ENCODE measurements at places on chromosomes 1 and 21.

GRCh38 chr1:204506969-204507316 lies 9.3 kb upstream of the MDM4 start:
- peak overlapping the region; percentile 88 for H3K4me3 ChIP-seq
- peaks cover 25% of the 10 kb centered on the region for H3K4me1 ChIP-seq
- peak; percentile 94 for DNase-seq
- no peaks in the 10 kb centered on the region for H3K36me3 ChIP-seq
- H3K27ac ChIP-seq: peak overlapping the region; percentile 98

- no peak overlapping the region for H3K27ac ChIP-seq
- no peaks in the 10 kb centered on the region for H3K4me1 ChIP-seq
- no peak for DNase-seq
- no peaks in the 10 kb centered on the region for H3K36me3 ChIP-seq
Measured at GRCh38 chr1:203934651-203935050, 73.3 kb downstream of the SNRPE start.

GRCh38 chr1:36484099-36484498 lies 1.4 kb upstream of the CSF3R start:
- no peaks in the 10 kb centered on the region for H3K4me1 ChIP-seq
- no peak overlapping the region for H3K27ac ChIP-seq
- no peak for DNase-seq

- H3K36me3 ChIP-seq: no peaks in the 10 kb centered on the region
- H3K27me3 ChIP-seq: peaks cover 7% of the 10 kb centered on the region
- H3K4me3 ChIP-seq: no peak overlapping the region
- H3K4me1 ChIP-seq: peaks cover 2% of the 10 kb centered on the region
- DNase-seq: peak; percentile 42
Measured at GRCh38 chr1:211237579-211237978, 21.6 kb upstream of the RCOR3 start.

DNA sequence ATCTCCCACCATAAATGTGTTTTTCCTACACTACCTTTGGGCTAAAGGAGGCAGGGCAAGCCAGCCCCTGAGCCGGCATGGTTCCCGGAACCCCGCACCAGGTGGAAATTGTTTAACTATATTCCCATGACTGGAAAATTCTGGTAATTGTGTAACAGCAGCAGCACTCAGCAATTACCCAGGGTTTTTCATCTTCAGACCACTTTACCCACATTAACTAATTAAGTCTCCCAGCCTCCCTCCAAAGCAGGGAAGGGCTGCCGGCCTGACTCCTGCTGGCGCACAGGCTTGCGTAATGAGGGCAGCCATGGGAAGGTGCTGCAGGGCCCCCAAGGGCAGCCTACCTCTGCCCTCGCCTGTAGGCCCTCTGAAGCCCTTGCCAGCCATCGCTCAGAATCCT lies 140.7 kb upstream of the VAMP3 start:
- no peak for DNase-seq
- H3K4me3 ChIP-seq: no peak overlapping the region
- H3K27me3 ChIP-seq: peaks cover 44% of the 10 kb centered on the region

All from osteocyte (in vitro differentiated cells).